ENCODE measurements at places on chromosomes 16 and 17.

GRCh38 chr16:3998793-3999478, 117.3 kb downstream of the ADCY9 start:
- DNase-seq: no peak

DNA sequence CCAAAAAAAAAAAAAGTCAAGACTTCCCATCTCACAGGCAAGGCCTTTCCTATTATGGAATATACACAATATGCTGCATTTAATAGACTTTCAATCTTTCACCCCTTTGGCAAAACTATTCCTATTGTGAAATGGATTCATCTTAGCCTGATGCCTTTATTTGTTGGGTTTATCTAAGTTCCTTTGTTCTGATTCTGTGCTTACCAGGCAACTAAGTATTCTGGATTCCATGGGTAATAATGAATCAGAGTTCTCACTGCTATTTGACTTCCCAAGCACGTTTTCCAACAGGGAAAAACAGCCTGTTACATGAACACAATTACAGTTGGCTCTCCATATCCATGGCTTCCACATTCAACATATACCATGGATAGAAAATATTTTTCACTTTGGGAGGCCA, 135.5 kb downstream of the MYO1D start:
- no peak for DNase-seq

GRCh38 chr16:64276646-64277045, 845.2 kb downstream of the CDH11 start:
- DNase-seq: no peak

DNA sequence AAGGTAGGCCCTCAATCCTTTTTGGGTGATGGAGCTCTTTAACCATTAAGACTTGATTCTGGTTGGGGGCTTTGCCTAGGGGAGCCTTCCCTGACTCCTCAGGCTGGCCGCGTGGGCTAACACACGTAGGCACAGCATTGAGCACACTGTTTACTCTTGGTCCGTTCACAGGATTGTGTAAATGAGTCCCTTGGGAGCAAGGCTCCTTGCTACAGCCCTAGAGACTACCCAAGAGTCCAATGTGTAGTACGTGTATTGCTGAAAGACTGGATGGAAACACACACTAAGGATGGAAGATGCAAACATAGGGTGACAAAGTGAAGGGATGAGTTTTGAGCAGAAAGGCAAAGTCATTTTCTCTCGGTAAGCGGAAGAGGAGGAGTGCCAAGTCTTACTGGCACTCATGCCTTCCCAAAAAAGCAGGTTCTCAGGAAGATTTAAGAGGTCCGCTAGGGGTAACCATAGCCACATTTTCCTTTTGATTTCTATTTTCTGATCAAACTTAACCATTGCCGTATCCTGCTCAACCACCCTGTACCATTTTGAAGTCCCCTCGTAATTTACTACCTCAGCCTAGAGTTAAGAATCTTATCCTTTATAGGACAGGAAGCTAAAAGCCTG, 911 bp upstream of the ITGA2B start:
- DNase-seq: no peak

DNA sequence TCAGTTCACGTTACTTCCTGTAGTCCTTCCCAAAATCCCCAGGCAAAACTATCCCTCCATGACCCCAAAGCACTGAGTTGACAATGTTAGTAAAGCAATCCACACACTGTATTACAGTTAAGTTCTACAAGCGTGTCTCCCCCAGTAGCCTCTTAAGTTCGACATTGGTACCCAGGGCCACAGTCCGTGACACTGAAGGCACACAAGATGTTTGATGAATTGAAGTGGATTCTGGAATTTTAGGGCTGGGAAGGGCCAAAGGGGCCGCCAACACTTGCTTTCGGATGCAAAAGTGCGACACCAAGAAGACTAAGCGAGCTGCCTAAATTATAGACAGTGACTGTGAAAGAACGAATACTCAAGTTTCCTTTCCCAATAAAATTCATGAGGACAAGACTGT, 1.5 kb downstream of the VPS35 start:
- DNase-seq: no peak

DNA sequence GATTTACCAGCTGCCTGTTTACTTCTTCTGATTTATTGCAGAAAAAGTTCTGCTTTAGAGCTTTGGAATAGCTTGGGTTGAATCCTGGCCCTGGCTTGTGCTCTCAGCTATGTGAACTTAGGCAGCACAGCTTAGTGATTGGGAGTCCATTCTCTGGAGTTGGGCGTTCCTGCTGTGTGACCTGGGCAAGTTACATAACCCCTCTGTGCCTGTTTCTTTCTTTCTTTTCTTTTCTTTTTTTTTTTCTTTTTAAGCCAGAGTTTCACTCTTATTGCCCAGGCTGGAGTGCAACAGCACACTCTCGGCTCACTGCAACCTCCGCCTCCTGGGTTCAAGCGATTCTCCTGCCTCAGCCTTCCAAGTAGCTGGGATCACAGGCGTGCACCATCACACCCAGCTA, 51.5 kb upstream of the AQP8 start:
- DNase-seq: no peak

DNA sequence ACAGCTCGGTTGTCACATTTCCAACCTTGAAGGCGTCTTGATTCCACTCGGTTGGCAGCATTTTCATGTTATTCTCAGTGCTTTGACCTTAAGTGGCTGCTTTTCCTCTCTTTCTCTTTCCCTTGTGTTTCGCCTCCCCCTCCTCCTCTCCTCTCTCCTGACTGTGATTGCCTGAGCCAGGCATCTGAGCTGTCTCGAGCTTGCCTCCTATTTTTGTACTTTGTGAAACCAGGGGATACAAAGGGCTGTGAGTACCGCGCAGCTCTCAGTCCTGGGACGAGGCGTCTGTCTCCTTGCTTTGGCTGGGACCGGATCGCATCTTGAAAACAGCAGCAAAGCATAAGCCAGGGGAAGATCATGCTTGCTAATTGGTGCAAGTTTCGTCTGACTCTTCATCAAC, 48.8 kb upstream of the SDK2 start:
- no peak for DNase-seq

GRCh38 chr17:16117149-16117548, 98.2 kb downstream of the NCOR1 start:
- DNase-seq: no peak

DNA sequence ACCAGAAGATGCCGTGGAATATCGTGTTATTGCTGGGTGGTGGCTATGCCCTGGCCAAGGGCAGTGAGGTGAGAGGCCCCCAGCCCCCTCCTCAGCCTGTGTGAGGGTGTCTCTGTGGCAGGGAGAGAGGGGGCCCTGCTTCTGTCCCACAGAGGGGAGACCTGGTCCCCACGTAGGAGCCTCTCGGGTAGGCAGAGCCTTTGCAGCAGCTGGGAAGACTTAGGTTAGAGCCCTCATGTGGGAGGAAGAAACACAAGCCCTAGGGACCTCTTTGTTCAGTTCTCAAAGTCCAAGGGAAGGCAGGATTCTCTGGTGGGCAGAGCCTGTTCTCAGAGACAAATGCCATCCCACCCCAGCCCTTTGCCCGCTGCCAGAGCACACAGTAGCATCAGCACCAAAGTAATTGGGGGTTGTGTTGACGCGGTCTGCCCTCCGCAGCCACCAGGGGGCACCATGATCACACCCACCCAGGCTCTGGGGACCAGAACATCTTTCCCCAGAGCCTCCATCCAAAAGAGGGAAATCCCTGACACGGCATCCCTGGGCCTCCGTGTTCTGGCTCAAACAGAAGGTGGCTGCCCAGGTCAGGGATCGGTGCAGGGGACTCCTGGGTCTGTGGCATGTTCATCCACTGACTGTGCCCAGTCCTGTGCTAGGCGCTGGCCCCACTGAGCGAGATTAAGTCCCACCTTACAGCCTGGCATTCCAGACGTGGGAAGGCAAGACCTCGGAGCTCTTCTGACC, 11.5 kb upstream of the FOXN1 start:
- peak; percentile 70 for DNase-seq

GRCh38 chr17:79593636-79594035, 17.2 kb downstream of the RBFOX3 start:
- no peak for DNase-seq

- DNase-seq: no peak
These were observed 59.9 kb downstream of the BEAN1 start for GRCh38 chr16:66486773-66487579.

GRCh38 chr16:77660311-77660710, 62.0 kb upstream of the NUDT7 start:
- no peak for DNase-seq

DNA sequence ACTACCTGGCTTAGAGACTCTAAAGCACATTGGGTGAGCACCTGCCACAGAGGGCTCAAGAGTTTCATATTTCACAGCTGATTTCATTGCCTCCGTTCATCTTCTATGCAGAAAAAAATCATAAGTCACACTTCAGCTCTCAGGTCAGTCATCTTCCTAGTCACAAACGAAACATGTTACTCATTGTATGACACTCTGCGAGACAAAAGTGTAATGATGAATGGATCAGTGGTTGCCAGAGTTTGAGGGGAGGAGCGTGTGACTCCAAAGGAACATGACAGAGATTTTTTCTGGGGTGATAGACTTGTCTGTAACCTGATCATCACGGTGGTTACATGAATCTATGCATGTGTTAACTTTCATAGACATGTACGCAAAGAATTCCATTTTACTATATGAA, 195.2 kb upstream of the CNTNAP4 start:
- DNase-seq: no peak

GRCh38 chr17:6796017-6796886, 20.2 kb downstream of the FBXO39 start:
- no peak for DNase-seq

- DNase-seq: no peak
These were observed 3.1 kb downstream of the PRSS27 start for GRCh38 chr16:2716948-2717347.

- DNase-seq: no peak
These were observed 28.9 kb upstream of the CMIP start for GRCh38 chr16:81415751-81416150.

- no peak for DNase-seq
These were observed 14.2 kb downstream of the SPHK1 start for GRCh38 chr17:76398523-76399174.

DNA sequence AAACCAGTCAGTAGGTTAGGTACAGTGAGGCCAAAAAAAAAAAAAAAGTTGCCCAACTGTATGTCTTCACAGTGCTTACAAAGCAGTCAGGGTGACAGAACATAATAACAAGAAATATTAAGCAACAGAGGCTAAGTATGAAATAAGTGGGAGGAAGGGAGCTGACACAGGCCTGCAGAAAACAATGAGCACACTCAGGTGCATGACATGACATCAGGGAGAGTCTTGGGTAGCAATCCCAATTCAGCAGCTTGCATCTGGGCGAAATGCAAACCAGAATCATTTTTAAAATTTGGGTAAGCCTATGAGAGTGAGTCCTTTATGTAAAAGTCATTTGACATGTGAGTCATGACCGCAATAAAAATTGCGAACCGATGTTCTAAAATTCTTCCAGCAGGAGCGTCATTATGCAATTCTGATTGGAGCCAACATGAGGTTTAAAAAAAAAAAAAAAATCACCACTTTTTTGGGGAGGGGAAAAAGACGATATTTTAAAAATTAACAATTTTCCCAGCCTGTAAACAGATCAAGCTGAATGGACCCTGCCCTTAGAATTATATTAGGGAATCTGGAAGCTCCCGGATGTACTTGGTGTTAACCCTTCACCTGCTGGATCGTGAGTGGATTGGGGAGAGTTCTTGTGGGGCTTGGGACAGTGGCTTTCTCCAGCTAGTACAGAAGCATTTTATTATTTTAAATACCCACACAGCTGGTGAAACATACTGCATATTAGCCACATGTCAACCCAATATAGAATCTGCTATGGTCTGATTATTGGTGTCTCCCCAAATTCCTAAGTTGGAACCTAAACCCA, 127.9 kb downstream of the NPIPB5 start:
- no peak for DNase-seq

DNA sequence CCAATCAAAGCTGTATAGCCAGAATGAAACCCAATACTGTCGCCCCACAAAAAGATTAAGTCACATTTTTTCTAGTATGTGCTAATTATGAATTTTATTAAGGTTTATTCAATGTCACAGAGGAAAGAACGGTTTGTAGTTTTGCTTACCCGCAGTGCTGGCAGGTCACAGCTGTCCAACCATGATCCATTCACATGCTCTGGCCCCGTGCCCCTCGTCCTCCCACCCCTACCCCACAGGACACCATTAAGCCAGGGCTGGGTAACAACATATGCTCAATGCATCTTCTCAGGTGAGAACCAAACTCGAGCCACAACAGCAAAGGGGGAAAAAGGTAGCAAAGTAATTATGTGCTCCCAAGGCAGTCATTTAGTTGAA, 589 bp upstream of the FBF1 start:
- DNase-seq: no peak

DNA sequence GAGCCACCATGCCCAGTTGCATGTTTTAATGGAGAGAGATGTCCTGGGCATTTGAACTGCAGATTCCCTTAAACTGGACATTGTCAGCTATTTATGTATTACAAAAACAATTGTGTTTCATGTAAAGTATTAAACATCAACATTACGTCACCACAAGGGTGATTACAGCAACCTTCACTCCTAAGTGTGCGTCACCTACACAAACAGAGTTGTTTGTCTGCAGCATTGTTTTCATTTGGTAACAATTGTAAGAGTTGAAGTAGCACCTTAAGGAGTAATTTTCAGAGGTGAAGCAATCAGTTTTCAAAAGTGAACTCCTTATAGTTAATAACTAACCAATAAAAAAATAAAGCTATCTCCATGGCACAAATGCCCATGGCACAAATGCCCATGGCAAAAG, 271.4 kb downstream of the IRX3 start:
- DNase-seq: no peak

- no peak for DNase-seq
These were observed 22.6 kb downstream of the SLC25A10 start for GRCh38 chr17:81734405-81735263.

DNA sequence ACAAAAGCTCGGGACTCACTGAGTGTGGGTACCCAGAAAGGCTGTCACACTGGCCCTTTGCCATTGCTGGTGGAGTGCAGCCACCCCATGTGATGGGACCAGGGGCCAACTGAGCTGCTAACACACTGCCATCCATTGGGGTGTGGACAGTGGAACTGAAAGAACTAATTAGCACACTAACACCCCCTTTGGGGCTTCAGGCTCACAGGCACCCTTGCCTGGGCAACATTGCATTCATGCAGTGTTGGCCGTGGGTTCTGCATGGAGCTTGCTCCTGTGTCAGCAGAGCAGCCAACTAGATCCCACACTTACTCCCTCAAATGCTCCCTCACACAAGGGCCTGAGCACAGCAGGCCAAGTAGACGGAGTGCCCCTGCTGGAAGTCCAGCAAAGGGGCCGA, 476.0 kb upstream of the ASIC2 start:
- no peak for DNase-seq

- no peak for DNase-seq
These were observed 64.0 kb downstream of the USP32 start for GRCh38 chr17:60327901-60328273.

Measured in stimulated activated naive B cell treated with anti-CD40 and anti-IgM and Interleukin-4, amounts not matched to agents 10 μg/mL and 1 μg/mL and 100 μg/mL, for 72 hours (primary cell).